Endothelial cell of umbilical vein (primary cell): ENCODE measurements at places on chromosomes 7 and 10. TPM values are rescaled to one million over a fixed set of nuclear protein-coding genes. Genes with fewer than 3 reads are reported as not detected.
A peak's percentile ranks its signal among the peaks of the same experiment; 100 is the strongest.

The SPDYE2 gene
- total RNA-seq, result not detected in 2 replicates

- DNase-seq, result no peak
Observed at GRCh38 chr7:52749880-52750279, 285.6 kb upstream of the POM121L12 start.

- DNase-seq, result no peak
Observed at GRCh38 chr10:51846856-51847506, 147.6 kb upstream of the CSTF2T start.

DNA sequence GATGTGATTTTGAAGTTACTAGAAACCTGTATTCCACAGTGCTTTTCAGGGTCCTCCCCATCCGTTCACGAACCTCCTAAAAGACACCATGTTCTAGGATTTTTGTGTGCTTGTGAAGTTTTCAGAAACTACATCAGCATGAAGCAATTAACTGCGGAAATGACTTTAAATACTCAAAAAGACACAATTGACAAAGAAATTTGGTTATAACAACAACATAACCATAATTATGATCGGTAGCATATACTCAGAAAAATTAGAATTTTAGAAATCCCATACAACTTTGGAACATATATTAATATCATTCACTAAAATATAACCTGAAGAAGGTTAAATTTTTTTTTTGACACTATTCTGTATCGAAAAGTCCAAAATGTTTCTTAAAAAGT is 43.8 kb upstream of the FAM20C start:
- no peak for DNase-seq

- DNase-seq, result peak; percentile 12
Observed at GRCh38 chr10:58179238-58179637, 88.5 kb downstream of the IPMK start.

The TMEM236 gene
- 0.24 TPM in 1 of 2 replicates, not detected in the other for total RNA-seq

GRCh38 chr10:13567030-13567429 is 19.7 kb upstream of the PRPF18 start:
- no peak for DNase-seq

- no peak for DNase-seq
Observed at GRCh38 chr7:123770378-123770777, 21.6 kb upstream of the WASL start.

GRCh38 chr7:123635551-123636359 is 19.9 kb upstream of the LMOD2 start:
- peak; percentile 64 for DNase-seq

The EVX1 gene
- not detected in 2 replicates for total RNA-seq

The SCART1 gene
- 1.0 and 1.1 TPM in 2 replicates for total RNA-seq
